Caco-2 (cell line): ENCODE measurements at places on chromosomes 3 and 15.
A peak's percentile ranks its signal among the peaks of the same experiment; 100 is the strongest.

GRCh38 chr15:89975482-89976245, 25.5 kb upstream of the ZNF710 start:
- no peak for DNase-seq

GRCh38 chr15:73724212-73724611, 28.9 kb downstream of the INSYN1 start:
- DNase-seq = no peak

GRCh38 chr3:45024542-45025255, 1.4 kb upstream of the CLEC3B start:
- DNase-seq = no peak

DNA sequence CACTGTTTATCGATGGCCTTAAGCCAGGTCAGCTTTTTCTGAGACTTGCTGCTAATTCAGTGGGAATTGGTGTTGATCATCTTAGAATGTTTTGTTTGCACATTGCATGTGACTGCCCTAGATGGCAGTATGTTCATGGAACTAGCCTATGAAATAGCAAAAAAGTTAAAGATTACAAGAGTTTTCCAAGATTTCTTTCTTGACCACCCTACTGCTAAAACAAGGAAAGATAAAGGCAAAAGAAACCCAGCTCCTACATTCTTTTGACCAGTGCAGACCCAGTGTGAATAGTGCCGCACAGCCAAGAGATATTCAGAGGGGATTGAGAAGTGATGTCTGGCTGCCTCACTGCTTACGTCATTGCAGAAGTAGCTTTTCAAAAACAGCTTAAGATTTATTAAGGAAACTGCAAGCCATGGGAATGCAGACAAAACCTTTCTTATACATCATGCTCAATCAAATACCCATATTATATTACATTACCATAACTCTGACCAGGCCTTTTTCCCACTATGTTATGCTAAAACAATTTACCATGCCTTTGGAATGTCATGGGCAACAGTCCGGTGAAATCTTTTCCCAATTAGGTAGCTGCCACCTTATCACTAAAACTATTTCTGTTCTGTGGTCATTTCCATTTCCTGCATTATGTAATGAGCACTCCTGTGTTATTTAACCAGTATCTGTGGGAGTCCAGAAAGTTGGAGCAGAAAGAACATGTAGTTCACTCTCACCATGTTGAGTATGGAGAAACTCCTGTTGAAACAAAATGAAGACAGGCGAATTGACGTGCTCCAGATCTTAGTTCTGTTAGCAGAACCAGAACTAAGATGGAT, 6.0 kb downstream of the PHLDB2 start:
- DNase-seq = no peak

- DNase-seq = no peak
These were observed 385.9 kb downstream of the MFSD1 start for GRCh38 chr3:159187706-159188105.

- DNase-seq = peak; percentile 13
These were observed 90.2 kb upstream of the LINGO1 start for GRCh38 chr15:77722759-77723460.

DNA sequence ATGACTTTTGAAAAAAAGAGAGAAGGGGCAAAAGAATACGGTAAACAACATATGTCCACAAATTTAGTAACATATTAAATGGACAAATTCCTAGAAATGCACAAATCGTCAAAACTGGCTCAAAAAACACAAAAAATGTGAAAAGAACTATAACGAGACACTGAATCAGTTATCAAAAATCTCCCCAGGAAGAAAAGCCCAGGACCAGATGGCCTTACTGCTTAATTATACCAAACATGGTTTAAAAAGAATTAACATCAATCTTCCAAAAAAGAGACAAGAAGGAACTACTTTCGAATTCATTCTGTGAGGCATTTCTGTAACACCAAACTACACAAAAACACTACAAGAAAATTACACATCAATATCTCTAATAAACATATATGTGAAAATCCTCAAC, 117.4 kb downstream of the STAG1 start:
- no peak for DNase-seq

- DNase-seq = no peak
These were observed 1.6 kb upstream of the TOPAZ1 start for GRCh38 chr3:44240061-44240460.

- peak; percentile 25 for DNase-seq
These were observed 205.6 kb downstream of the NECTIN3 start for GRCh38 chr3:111277226-111277625.

DNA sequence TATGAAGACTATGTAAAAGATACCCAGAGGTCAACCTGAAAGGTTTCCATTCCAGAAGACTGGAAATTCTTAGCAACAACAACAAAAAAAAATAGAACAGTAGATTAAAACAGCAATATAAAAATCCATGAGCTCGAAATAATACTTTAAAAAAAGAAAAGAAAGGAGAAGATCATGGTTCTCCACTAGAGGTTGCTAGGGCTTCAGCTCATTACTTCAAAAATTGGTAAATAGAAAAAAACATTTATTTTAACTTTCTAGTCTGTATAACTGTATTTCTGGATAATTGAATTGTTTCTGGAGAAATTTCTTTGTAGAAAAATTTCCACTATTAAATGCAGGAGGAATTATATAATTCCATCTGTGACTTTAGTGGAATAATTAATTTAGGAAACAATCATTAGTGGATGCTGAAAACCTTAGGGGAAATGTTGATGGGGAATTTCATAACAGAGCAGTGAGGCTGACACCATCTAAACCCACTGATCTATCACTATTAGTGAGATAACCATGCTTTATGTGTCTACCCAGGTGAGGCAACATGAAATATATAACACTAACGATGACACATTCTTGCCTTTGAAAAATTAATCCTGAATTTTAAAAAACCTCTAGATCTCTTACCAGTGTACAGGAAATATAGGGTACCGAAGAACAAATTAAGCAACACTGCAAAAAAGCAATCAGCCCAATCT, 62.5 kb upstream of the SNRK start:
- no peak for DNase-seq

DNA sequence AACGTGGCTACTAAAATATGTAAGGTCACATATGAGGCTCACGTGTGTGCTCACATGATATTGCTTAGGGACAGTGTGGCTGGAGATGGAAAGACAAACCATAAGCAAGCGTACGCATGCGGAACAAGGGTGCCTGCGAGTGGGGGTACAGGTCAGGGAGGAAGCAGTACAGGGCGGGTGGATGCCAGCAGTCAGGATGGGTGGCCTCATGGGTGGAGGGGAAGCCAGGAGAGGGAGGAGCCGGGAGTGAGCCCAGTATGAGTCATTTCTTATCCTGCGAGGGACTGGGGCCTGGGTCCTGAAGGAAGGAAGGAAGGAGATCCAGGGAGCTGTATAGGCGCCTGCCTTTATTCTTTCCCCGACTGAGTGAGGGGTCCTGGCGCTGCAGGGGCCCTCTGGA, 42.0 kb upstream of the CGNL1 start:
- no peak for DNase-seq

DNA sequence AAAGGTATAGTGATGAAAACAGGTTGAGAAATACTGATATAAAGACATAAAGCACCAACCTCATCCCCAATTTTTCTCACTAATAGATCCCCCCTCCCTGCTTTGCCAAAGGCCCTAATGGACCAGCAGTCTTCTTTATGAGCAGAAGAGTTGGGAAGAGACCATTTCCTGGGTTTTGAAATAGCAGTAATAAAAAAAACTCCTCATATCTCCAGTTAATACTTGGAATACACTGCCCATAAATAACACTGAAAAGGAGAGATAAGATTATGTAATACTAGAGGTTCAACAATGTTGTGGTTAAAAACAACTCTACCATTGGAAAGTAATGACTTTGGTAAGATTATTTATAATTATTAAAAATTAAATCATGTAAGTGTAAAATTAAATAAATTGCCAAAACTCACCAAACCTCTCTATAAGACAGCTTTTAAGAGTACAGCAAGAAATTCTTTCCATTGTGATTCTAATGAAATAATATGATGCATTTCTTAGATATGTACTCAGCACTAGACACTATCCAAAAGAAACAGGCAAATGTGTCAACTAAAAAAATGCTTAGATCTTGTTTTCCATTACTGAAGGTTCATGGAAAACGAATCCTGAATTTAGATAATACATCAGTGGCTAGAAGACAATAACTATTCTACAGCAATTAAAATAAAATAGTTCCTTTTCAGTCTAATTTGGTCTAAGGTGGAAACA, 88.2 kb downstream of the FAIM start:
- no peak for DNase-seq

GRCh38 chr3:46466871-46467403, 2.2 kb upstream of the LTF start:
- DNase-seq = no peak

DNA sequence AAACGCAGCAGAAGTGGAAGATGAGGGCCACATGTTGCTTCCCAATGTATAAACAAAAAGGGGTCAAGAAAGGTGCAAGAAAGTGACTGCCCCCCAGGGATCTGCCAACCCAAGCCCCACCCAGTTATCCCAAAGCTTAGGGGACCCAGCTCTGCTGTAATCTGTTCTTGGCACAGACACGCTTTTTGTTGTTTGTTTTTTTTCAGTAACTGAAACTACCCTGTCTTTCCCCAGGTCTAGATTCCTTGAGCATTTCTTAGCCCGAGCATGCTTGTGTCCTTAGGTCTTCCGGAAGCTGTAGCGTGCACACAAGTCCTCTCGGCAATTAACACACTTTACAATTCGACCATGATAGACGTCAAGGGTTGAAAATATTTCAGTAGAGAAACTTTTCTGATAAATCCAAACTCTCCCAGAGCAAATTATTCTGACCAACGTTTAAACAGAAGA, 8.5 kb upstream of the PPARG start:
- no peak for DNase-seq

DNA sequence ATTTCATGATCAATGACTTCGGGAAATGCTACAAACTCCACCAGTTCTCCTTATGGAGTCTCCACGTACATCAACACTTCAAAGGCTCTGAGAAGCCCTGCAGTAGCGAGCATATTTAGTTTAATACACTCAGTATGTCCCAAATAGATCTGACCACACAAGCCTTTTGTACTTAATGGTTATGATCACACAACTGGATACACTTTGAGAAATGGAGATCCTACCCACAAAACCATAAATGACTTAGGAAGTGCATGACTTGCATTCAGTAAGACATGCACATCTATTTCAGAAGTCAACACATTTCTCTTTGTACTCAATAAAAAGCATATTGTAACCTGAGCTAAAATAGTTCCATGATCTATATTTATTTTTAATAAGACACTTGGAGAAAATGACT, 103.6 kb upstream of the SPATA12 start:
- DNase-seq = no peak

GRCh38 chr3:27134171-27134796, 234.9 kb downstream of the NEK10 start:
- DNase-seq = peak; percentile 58

DNA sequence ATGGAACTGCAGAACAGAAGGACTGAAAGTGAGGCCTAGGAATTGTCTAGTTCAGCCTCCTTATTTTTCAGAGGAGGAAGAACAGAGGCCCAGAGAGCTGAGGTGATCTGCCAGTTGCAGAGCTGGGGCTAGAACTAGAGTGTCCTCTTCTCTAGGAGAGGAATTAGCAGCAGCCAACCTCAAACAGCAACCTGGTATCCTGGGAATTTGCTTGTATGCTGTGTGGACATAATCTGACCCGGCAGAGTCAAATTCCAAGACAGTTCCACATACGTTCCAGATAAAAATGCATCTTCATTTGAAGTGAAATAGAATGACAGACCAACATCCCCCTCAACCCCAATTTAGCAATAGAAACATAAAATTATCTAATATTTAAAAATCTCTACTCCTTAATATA, 13.5 kb upstream of the TSC22D2 start:
- DNase-seq = no peak

DNA sequence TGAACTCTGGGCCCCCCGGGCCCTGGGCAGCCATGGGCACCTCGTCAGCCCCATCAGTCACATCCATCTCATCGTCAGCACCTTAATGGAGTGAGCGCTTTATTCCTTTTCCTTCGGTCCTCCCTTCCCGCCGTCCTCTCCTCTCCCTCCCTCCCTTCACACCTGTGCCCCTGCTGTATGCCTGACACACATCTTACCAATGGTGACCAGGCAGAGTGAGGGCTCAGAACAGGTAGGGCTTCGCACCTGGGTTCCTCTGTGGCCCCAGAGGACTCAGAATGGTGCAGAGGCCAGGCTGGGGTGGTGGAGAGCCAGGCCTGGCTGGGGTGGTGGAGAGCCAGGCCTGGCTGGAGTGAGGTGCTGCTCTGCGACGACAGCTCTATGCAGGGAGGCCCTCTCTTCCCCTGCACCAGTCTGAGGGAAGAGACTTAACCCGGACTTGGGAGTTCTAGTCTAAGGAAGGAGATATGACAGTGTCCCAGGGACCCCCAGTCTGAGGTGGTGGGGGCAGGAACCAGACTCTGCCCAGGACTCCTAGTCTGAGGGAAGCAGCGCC, 11.6 kb downstream of the C15orf39 start:
- DNase-seq = peak; percentile 7

GRCh38 chr3:105274536-105274935, 92.2 kb upstream of the ALCAM start:
- DNase-seq = no peak

DNA sequence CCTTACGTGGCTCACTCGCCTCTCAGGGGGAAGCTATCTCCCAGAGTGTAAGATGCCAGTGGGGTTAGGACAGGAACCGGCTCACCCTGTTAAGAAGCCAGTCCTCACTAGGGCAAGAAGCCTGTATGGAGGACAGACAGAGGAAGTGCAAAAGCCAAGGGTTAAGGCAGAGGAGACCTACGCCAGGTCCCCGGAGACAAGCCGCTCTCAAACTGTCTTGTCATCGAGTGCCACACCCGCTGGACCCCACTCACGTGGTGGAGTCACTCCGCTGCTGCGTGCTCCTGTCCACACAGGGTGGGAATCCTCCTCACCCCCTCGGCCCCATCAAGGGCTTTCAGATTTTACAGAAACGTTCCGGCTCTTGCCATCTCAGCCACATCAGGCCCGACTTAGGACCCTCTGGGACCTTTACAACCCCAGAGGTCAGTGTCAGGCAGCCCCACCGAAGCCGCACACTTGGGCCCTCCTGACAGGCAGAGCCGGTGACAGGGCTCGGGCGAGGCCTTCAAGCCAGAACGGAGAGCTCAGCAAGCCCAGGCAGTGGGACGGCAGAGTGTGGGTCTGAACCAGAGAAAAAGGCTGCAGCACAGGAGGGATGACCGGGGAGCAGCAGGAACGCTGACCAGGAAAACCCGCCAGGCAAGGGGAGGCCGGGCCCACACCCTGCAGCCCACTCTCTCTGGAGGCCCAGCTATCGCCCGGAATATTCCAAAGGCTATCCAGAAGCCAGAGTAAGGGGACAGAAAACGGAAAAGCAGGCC, 61.7 kb downstream of the XXYLT1 start:
- no peak for DNase-seq

DNA sequence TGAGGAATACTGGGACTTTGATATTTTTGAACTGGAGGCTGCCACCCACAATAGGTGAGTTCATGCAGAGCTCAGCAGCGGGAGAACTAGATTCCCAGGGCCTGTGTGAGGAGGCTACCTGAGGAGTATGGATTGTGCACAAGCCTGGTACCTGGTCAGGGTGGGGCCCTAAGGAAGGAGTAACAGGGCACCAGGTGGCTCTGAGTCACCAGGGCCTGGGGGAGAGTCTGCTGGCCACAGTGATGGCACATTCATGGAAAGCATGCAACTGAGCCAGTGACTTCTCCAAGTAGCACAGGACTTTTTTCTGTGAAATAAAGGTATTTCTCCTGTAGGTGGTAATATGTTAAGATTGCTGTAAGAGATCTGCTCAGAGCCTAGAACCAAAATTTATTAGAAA, 134.4 kb downstream of the PDE8A start:
- no peak for DNase-seq
